ENCODE measurements at places on chromosomes 12 and 14.

DNA sequence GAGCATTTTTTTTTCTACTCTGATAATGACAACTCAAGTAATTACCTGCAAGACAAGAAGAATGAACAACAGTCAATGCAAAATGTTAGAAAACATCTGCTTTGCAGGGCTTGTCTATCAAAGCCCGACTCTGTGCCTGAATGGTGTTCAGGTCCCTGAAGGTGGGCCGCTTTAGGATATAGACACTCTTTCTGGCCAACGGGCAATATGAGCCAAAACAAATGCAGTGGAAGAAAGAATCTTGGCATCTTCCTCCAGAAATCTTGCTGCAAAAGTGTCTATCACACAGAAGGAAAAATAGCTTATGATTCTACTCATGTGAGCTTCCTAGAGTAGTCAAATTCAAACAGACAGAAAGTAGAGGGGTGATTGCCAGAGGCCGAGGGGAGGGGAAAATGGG lies 32.7 kb downstream of the FOS start:
- DNase-seq: no peak

GRCh38 chr12:126667339-126667738 lies 1599.6 kb upstream of the TMEM132C start:
- no peak for DNase-seq

GRCh38 chr12:58583529-58583928 lies 336.8 kb downstream of the LRIG3 start:
- no peak for DNase-seq

GRCh38 chr14:87079416-87079815 lies 913.6 kb downstream of the GALC start:
- DNase-seq: no peak

DNA sequence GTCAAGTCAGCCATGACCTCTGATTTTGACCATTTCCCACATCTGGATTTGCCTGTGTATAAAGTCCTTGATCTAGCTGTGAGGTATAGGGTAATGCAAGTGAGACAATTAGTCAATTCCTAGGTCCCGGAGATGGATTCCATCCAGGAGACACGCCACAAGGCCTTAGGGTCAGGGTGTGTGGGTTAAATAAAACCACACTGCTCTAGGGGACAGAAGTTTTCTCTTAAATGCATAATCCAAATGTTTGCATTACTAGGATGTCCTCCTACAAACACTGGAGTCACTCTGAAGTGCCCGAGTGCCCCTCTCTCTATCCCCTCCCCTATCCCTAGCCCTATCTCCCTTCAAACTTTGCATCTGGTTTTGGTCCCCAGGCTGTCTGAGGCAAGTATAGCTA lies 26.8 kb downstream of the LRIG3 start:
- no peak for DNase-seq

- DNase-seq: no peak
Measured at GRCh38 chr12:128513331-128513730, 246.4 kb downstream of the TMEM132C start.

GRCh38 chr14:102970496-102970895 lies 48.0 kb downstream of the AMN start:
- no peak for DNase-seq

- DNase-seq: no peak
Measured at GRCh38 chr12:50132505-50133135, 20.6 kb downstream of the COX14 start.

DNA sequence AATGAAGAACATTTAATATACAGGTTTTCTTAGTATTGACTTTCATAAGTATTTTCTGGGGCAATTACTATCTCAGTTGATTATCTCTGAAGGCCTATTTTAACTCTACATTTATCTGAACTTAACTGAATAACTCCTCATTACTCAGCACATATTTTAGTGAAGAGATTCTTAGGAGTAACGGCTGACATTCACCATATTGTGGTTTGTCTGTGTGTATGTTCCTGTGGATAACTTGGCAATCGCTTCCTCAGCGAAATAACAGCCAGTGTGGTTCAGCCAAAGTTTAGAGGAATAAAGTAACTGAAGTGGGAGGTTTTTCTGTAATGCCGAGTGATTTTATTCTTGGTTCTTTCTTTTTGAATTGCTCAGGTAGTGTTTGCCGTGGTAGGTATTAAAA lies 168.0 kb downstream of the RAD51B start:
- no peak for DNase-seq

DNA sequence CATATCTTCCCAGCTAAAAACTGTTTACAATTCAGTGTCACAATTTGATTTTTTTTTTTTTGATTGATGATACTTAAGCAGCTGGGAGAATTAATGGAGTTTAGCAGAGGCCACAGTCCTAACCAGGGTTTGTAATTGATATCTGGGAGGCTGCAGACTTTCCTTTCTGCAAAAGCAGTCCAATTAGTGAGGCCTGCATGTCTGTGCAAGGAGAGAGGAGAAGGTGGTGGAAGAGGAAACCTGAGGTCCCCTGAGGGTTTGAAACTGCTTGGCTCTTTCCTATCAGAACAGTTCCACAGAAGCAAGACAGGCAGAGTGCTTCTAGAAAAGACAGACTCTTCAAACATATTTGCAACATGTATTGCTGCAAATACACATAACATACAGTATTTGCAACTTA lies 160.8 kb upstream of the KRR1 start:
- no peak for DNase-seq

GRCh38 chr14:38336298-38336697 lies 80.4 kb upstream of the CLEC14A start:
- DNase-seq: no peak

DNA sequence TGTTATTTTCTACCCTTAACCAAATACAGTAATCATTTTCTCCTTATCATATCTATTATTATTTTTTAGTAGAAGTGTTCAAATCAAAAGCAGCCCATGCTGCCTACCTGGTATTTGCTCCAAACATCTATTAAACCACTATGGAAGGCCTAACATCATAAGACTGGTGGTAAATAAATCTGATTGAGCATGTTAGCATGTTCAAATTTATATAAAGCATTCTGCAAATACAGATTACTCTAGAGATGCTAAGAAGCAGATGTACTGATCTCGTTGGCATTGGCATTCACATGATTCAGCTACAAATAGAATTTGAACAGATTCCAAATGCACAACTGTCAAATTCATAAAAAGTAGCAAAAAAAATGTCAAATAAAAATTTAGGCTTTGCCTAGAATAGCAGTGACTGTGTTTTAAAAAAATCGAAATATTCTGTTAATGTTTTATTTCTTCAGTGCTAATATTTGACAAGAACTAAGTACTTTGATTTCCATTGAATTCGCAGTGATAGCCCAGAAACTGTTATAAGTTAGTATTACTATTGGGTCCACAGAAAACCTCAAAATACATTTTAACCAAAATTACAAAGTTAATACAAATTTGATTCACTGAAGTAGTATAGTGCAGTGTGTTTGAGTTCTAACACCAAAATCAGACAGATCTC lies 9.4 kb upstream of the OSBPL8 start:
- no peak for DNase-seq
